ENCODE measurements at places on chromosomes 1 and 21.

DNA sequence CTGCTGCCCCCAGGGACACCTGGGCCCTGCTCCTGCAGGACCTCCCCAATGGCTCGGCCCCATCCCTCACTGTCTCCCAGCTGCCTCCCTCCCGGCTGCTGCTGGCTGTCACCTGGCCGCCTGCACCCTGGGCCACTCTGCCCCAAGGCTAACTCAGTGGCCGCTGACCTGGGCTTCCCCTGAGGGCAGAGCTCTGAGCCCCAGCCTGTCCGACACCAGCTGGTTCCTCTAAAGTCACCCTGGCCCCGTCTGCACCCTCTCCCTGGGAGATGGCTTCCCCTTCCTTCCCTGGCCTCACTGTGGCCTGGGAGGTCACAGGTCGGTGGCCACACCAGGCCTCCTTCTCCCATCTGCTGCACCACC is 15.0 kb downstream of the ITGB2 start:
- no peak for DNase-seq

DNA sequence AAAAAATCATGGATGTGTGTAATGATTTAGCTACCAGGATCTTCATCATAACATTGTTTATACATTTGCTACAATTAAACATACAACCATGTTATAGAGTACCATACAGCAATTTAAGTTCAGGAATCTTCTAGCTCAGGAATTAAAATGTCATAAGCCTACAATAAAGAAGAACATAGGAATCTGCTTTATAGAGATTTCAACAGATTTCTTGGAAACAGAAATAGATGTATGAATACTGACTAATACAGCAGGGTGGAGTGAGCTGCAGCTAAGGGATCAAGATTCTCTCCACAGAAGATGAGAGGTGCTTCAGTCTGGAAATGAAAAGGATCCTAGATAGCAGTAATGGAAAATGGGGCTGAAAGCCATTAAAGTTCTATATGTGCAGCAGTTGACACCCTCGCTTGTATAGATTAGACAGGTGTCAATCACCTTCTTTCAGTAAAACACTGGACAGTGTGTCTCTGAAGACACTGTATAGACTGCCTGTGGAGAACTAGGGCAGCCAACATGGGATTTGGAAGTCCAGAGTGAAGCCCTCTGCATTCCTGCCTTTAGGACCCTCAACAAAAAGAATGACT is 73.9 kb downstream of the DNTTIP2 start:
- no peak for DNase-seq

- DNase-seq, result no peak
These were observed 15.3 kb downstream of the DNAJC11 start for GRCh38 chr1:6686294-6686693.

GRCh38 chr1:3038571-3039181 is 17.4 kb downstream of the ACTRT2 start:
- DNase-seq, result no peak

- DNase-seq, result no peak
These were observed 149.0 kb downstream of the ATP6V1G3 start for GRCh38 chr1:198391393-198392020.

GRCh38 chr1:16077406-16078245 is 4.2 kb upstream of the FAM131C start:
- DNase-seq, result no peak

- no peak for DNase-seq
These were observed 20.4 kb upstream of the SLAMF9 start for GRCh38 chr1:159974350-159974965.

DNA sequence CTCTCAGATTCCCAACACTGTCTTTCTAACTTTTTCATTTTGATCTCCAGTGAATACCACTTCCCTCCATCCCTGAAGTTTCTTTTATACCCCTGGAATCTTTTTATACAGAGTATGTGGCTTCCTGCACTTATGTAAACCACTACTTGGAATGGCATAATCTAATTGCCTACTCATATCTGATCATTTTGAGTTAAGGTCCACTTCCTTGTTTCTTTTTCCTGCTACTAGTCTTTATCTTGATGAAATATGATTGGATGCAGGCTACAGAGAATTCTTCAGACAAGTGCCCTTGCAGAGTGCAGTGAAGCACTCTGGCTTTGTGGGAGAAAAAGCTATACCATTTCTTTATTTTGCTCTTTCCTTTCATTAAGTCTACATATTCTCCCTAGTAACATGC is 325.3 kb upstream of the ADAMTS5 start:
- DNase-seq, result no peak

- DNase-seq, result peak; percentile 88
These were observed 26.4 kb downstream of the FOXO6 start for GRCh38 chr1:41387667-41388091.

DNA sequence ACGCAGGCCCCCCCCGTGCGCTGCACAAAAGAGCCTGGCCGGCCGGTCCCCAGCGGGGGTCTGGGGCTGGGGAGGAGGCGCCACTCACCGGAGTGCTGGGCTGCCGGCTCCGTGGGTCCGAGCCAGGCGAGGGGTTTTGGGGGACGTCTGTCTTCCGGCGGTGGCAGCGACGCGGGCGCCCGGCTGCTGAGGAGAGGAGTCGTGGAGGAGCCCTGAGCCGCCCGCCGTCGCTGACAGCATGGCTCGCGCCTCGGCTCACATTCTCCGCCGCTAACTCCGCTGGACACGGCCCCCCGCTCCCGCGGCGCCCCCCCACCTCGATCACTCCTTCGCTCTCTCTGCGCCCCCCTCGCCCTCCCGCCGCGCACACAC is 649 bp downstream of the AHDC1 start:
- peak; percentile 70 for DNase-seq

GRCh38 chr1:91498498-91499245 is 2.0 kb upstream of the CDC7 start:
- DNase-seq, result no peak

GRCh38 chr1:3940754-3941345 is 40.8 kb upstream of the C1orf174 start:
- no peak for DNase-seq

DNA sequence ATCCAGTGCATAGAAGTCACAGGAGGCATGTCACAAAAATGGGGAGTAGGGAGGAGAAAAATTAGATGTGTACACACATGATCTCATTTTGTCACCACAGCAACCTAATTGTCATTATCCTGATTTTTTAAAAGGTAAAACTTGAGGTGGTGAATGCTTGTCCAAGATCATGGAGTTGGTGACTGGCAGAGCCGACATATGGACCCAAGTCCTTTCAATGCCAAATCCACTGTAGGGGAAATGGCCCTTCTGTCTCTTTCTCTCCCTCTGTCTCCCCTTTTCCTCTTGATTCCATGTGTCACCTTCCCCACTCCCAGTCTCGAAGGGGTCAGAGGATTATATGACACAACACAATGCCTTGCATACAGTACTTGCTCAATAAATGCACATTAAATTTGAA is 65.7 kb upstream of the JUN start:
- no peak for DNase-seq

- no peak for DNase-seq
These were observed 10.5 kb upstream of the C1orf105 start for GRCh38 chr1:172410027-172410426.

DNA sequence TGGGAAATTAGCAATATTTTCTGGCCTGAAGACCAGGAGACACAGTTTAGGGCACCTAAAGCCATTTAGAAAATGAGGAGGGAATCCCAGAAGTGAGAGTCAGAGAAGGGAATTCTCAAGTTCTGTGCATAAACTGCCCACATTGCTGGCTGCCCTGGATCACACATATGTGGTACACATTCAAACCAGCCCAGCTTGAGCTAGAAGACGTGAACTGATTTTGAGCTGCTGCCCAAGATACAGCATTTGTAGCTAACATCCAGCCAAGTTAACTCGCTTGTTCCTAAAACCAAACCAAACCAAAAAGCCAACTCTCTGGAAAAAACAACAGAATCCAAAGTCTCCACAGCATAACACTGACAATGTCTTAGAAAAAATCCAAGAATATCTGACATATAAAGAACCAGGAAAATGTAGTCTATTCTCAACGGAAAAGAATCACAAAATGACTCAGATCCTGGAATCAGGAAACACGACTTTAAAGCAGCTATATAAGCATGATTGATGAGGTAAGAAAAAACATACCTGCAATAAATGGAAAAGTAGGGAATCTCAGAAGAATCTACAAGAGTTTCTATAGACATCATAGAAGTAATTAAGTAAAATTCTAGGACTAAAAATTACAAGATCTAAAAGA is 18.2 kb upstream of the QSOX1 start:
- DNase-seq, result no peak

- peak; percentile 18 for DNase-seq
These were observed at the start of gene COL16A1 for GRCh38 chr1:31703431-31704270. TSS of gene COL16A1 (minus strand) at chr1:31704017. CDS start at chr1:31702193, 1,824 bp downstream.

GRCh38 chr1:246113555-246114095 is 393.5 kb downstream of the SMYD3 start:
- no peak for DNase-seq

DNA sequence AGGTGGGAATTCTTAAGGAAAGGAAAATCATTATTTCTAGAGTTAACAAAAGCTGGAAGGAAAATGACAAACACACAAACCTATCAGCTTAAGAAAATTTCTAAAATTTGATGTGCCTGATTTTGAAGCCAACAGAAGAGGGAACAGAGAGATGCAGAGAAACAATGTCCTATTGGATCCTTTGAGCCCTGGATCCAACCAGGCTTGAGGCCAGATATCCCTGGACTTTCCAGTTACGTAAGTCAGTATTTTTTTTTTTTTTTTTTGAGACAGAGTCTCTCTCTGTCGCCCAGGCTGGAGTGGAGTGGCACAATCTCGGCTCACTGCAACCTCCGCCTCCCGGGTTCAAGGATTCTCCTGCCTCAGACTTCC is 648.9 kb downstream of the KIF26B start:
- no peak for DNase-seq

DNA sequence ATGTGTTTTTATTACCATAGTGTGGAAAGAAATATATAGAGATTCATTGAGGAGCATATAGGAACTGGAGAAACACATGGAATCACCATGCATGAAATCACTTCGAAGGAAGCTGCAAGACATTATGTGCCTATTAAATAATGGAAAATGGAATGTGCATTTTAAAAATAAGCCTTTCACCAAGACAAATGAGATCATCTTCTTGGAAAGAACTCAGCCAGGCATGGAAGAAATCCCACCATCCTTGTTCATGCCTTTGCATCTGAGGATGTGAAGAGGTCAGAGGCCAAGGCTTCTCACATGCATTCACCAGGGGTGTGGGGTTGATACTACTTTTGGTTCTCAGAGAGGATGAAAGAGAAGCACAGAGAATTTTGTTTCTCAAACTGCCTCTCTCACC is 50.0 kb downstream of the C1orf198 start:
- no peak for DNase-seq

GRCh38 chr1:85148524-85149250 is 52.1 kb downstream of the SYDE2 start:
- no peak for DNase-seq

DNA sequence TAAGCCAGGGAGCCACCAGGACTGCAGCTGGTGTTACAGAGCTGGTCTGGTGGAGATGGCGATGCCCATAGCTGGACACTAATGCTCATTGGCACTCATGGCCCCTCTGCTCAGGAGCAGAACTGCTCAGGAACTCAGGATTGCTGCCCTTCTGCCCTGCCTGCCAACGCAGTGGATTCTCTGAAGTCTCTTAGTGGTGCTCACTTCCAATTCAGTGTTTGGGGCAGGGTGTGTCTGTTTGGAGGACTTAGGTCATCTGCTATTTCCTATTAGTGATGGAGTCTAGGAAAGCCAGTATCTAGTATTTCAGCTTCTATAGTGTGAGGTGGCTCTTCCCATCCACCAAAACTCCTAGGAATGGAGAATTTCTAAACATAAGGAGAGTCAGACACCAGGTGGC is 29.1 kb downstream of the S100A10 start:
- DNase-seq, result no peak

- DNase-seq, result peak; percentile 80
These were observed 18.3 kb upstream of the PLEKHA6 start for GRCh38 chr1:204377800-204378668.

GRCh38 chr21:25584833-25585676 is 22.2 kb downstream of the MRPL39 start:
- no peak for DNase-seq

DNA sequence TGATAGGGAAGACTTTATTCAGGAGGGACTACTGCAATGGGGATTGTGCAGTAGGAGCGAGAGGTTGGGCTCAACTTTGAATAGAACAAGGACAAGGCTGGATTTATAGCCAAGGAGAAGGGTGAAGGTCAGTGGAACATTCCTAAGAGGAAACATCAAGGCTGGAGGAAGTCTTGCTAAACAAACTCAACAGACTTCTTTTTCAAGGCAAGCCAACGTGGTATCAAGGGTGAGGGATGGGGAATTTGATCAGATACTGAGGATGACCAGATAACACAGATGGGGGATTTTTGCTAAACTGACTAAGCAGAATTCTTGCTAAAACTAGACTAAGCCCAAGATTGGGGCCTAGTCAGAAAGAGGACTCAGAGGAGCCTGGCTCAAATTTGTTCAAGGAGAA is 107.3 kb downstream of the DUSP10 start:
- no peak for DNase-seq

- no peak for DNase-seq
These were observed 56.4 kb downstream of the DIP2A start for GRCh38 chr21:46515109-46515508.

GRCh38 chr1:53176452-53177208 is 20.0 kb upstream of the CPT2 start:
- DNase-seq, result no peak

GRCh38 chr1:165330483-165330882 is 26.0 kb downstream of the LMX1A start:
- DNase-seq, result no peak

DNA sequence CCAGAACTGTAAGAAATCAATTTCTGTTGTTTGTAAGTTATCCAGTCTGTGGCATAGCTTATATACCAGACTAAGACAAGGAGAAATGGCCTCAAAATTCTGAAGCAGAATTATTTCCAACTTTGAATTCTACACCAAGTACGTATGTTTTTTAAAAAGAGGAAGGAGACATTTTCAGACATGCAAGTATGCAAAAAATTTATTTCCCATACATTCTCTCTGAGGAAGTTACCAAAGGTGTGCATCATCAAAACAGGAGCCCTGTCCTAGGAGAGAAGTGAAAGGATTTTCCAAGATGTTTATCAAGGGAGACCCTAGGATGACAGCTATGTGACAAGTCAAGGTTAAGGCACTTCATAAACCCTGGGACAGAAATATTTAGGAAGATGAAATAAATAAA is 49.3 kb upstream of the RABGAP1L start:
- DNase-seq, result no peak

GRCh38 chr1:12620488-12620865 is 2.5 kb upstream of the DHRS3 start:
- no peak for DNase-seq

DNA sequence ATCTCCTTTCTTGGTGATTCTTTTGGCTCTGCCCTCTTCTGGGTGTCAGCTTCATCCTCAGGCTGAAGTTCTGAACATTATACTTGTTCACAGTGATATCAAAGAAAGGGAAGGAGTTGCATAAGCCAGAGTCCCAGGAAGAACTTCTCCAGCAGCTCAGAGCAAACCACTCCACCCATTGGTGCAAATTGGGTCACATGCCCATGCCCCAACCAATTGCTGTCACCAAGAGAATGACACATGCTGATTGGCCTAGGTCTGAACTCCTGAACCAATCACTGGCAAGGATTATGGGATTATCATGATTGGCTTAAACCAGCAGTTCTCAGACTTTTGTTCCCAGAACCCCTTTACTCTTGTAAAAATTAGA is 256.5 kb upstream of the TMEM51 start:
- DNase-seq, result no peak

GRCh38 chr21:31366825-31367224 is 22.8 kb upstream of the TIAM1 start:
- DNase-seq, result no peak

All from NCI-H526 (cell line).